T follicular helper cell (primary cell): ENCODE measurements at places on chromosomes 5 and 9.

DNA sequence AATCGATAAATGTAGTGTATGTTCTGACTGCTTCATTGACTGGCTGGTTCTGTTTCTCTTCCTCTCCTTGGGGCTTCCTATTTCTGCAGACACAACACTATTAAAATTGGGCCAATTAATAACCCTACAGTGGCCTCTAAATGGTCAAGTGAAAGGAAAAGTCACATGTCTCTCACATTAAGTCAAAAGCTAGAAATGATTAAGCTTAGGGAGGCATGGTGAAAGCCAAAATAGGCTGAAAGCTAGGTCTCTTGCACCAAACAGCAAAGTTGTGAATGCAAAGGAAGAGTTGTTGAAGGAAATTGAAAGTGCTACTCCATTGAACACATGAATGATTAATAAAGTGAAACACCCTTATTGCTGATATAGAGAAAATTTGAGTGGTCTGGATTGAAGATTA lies 58.2 kb downstream of the CCNH start:
- no peak for DNase-seq

DNA sequence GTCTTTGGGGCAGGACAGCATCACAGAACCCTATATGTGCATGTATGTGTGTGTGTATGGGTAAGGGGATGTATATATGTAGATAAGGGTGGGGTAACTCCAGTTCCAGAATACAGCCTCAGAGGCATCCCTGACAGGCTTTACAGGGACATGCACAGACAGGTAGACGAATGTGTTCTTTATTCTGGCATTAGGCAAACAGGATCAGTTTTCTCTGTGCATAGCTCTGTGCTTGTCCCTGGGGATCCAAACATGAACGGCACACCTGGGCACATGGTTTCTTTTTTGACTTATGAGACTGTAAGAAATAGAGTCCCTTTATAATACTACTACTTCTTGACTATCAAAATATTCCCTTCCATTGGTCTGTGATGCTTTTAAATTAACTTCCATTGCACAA lies 120.6 kb downstream of the TRIO start:
- no peak for DNase-seq

DNA sequence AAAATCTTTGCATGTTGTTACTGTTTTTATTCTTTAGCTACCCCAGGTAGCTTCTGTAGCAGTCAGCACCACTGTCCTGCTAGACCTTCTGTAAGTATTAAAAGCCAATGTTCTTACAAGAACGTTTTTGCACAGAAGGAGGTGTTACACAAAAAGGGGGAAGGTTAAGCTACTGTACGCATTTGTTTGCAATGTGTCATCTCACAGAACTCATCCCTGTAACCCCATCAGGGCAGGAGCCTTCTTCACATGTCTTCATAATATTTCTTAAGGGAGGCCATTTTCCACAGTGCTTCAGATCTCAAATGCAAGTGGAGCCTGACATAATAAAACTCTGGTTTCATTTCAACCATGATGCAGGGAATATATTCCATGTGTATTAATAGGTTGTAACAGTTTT lies 67.9 kb downstream of the OSMR start:
- no peak for DNase-seq

GRCh38 chr5:163964671-163965070 lies 459.3 kb downstream of the MAT2B start:
- DNase-seq, result no peak

- DNase-seq, result no peak
These were observed 32.5 kb upstream of the FAM174A start for GRCh38 chr5:100502684-100503083.

DNA sequence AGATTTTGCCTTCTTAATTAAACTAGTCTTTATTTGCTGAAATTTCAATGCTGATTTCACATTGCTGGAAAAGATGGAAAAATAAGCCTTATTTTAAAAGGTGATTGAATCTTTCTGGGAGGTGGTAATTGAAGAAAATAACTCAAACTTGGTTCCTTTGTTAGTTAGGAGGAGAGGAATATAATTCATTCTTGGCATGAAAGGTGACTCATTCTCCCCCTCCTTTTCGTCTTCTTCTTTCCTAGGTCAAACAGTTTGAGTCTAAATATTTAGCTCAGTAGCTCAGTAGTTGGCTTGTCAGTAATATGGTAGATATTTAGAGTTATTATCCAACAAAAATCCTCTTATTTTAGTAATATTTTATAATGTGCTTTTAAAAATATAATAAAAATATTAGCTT lies 353.9 kb upstream of the MEF2C start:
- no peak for DNase-seq

- DNase-seq, result no peak
These were observed 325.8 kb downstream of the PJA2 start for GRCh38 chr5:109083937-109084336.

GRCh38 chr9:103188781-103189350 lies 193.7 kb downstream of the CYLC2 start:
- no peak for DNase-seq

DNA sequence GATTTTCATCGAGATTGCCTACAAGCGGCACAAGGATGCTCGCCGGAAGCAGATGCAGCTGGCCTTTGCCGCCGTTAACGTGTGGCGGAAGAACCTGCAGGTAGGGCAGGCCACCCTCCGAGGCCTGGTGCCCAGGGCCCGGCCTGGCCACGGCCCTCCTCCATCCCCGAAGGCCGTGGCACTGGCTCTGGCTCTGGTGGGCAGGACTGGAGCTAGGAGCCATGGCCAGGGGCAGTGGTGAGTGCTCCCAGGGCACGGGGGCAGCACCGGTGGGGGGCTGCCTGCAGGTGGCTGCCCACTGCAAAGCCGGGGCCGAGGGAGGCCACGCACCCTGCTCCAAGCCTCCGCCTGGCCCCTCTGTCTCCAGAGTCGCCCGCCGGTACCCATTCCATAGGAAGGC lies 6.0 kb downstream of the LRRC26 start:
- DNase-seq, result no peak

DNA sequence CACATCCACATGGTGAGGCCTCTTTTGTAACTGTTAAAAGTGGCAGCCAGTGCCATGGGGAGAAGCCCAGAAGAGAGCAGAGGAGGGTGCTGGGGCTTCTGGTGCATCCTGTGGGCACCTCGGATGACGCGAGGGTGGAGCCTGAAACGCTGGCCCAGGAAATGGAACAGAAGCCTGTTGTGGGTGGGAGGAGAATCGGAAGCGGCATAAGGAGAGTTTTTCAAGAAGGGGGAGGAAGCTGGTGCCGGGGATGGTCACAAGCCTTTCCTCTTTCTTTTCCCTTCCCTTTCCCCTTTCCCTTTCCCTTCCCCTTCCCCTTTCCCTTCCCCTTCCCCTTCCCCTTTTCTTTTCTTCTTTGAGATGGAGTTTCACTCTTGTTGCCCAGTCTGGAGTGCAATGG lies 12.9 kb downstream of the ANKRD33B start:
- no peak for DNase-seq

- DNase-seq, result no peak
These were observed 5.8 kb downstream of the UNC5A start for GRCh38 chr5:176816043-176816745.

DNA sequence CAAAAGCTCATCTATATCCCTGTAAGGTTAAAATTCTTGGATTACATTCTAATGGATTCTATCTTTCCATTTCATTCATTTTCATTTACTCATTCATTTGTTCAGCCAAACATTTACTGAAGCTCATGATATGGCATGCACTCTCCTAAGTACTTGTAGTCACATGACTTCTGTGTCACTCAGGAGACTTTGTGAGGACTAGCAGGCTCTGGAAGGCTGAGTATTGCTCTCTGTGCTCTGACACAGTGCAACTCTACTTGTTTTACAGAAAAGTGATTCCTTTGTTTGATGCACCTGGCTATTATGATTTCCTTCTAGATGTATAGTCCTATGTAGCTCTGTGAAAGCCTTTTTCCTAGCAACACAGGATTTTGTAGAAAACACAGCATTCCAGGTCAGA lies 53.0 kb downstream of the YIPF5 start:
- DNase-seq, result no peak

- no peak for DNase-seq
These were observed 289.8 kb downstream of the SPOCK1 start for GRCh38 chr5:137209232-137209809.

- DNase-seq, result no peak
These were observed 1.8 kb downstream of the AUH start for GRCh38 chr9:91359734-91360470.

- no peak for DNase-seq
These were observed 13.2 kb downstream of the S100Z start for GRCh38 chr5:76863001-76863400.

DNA sequence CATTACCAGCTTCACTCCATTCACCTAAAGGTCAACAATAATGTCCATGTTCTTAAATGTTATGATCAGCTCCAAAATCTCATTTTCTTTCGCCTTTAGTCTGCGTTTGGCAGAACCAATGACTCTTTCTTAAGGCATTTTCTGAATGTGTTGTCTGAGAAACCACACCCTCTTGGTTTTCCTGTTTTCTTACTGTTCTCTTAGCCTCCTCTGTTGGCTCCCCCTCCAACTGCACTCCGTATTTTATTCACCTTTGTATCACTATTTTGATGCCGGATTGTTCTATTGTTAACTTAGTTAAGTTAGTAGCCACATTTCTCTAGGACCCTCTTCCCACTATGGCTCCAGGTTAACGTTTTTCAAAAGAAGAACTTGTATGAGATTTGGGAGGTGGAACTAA lies 185.6 kb downstream of the DMAC1 start:
- DNase-seq, result no peak

DNA sequence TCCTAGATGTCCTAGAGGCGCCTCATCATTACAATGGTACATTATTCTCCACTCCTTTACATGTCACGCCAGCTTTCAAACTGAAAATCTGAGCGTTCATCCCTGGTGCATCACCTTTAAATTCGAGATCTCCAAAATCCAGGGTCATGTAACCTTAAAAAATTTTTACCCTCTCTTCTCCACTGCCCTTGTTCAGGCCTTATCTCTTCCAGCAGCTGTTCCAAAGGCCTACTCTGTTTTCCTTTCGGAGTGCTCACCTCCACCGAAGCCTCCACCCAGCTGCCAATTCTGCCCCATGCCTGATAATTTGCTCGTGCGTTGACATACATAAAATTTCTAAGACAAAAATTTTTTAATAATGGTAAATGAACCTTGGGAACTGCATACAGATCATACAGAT lies 950 bp upstream of the MSH3 start:
- no peak for DNase-seq

DNA sequence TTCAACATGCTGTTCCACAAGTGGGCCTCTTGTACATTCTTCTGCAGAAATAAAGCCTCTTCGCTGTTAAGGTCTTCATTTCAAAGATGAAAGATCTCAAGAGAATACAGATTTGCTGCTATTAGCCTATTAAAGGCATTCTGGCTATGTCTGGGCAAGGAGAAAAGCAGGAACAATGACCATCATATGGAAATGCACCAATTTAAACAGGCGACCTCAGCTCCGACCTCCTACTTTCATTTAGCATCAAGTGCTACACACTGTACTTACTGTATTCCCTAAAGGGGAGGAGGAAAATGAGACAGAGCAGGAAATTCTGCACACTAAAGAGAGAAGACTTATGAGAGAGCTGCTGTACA lies 64.8 kb downstream of the HABP4 start:
- DNase-seq, result no peak

- no peak for DNase-seq
These were observed 7.3 kb downstream of the JMY start for GRCh38 chr5:79243224-79243623.

GRCh38 chr5:74336297-74336696 lies 304.2 kb downstream of the ENC1 start:
- DNase-seq, result no peak

DNA sequence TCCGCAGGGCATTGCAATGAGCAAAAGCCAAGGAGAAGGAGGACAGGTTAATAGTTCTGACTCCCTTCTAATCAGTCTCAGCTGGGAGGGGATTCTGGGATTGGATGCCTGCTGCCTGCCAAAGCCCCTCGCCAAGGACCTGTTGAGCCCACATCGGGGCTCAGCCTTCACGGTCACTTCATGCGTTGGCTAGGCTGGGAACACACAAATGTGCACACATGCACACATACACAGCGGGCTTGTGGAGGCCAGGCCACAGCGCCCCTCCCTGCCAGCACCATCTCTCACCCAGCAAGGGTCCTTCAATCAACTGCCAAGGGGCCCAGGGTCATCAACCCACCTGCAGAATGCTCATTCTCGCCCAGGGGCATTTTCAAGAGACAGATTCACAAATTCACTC lies 113.9 kb downstream of the C5orf15 start:
- no peak for DNase-seq

GRCh38 chr5:79923431-79923830 lies 67.6 kb downstream of the MTX3 start:
- no peak for DNase-seq

DNA sequence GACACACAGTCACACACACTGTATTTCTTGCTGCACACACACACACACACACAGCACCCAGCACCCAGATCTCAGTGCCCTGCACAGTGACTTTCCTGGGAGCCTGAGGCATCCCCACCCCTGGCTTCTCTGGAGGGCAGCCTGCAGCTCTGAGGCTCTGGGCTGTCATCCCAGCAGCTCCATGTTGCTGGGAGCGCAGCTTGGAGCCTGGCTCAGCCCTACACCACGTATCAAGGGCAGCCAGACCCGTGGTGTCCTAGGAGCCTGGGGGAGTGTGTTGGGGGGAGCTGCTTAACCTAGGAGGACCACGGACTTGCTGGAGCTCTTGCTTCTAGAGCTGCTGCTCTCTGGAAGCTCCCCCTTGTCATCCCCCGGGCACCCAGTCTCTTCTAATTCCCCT lies 5.2 kb downstream of the IER5L start:
- DNase-seq, result no peak

GRCh38 chr9:108136656-108137055 lies 647.1 kb upstream of the KLF4 start:
- no peak for DNase-seq

- no peak for DNase-seq
These were observed 295.7 kb downstream of the DNAH5 start for GRCh38 chr5:13648822-13649221.

DNA sequence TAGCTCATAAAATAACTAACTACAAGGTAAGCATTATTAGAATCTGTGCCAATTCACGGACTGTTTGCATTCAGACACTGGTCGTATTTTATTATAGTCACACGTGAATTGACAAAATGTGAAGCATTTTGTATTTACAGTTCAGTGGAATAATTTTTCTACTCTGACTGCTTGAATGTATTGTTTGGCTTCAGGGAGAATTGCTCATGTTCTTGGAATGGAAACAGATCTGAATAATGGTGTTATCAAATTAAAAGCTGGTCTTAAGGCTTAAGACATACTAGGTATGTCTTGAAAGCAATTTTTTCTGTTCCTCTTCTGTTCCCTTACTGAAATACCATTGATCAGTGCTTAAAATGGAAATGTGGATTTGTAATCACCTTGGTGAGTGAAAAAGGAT lies 543.7 kb upstream of the TLE4 start:
- no peak for DNase-seq

DNA sequence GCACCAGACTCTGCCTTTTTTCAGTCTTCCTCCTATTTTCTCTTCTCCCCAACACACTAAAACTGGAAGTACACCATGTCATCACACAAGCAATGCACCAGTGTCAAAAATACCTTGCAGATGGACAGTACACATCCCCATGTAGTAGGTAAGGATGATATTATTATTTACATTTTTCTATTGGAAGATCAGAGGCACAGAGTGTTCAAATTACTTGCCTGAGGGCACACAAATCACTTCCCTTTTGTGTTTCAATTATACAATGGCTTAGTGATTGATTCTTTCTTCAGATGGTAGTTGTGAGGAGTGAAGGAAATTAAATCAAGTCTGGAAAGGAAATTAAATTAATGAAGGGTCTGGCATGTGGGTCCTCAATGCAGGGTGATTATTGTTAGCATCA lies 39.6 kb downstream of the CTSL start:
- no peak for DNase-seq

GRCh38 chr9:116383133-116383532 lies 229.5 kb downstream of the PAPPA start:
- no peak for DNase-seq
